ENCODE measurements at places on chromosomes 7 and 10. TPM values are rescaled to one million over a fixed set of nuclear protein-coding genes. Genes with fewer than 3 reads are reported as not detected.
A peak's percentile ranks its signal among the peaks of the same experiment; 100 is the strongest.

DNA sequence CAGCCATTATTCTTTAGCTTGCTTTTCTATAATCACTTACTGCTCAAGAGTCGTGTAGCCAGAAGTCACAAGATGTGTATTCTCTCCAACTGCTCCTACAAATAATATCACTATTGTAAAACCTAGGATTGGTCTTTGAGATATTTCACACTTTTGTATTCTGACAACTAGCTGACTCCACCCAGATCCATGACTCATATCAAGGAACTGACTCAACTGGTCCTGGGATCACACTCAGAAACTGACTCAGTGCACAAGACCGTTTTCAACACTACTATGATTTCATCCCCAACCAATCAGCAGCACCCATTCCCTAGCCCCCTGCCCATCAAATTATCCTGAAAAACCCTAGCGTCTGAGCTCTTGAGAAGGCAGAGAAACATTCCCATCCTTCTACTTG lies 56.5 kb upstream of the ORC5 start:
- DNase-seq, result no peak

GRCh38 chr10:91632671-91633550 lies at the start of gene PPP1R3C:
TSS of gene PPP1R3C (minus strand) at chr10:91633071. CDS start at chr10:91632969, 102 bp downstream.
- peak; percentile 97 for DNase-seq

- DNase-seq, result no peak
Observed at GRCh38 chr10:128498746-128499145, 372.5 kb upstream of the MKI67 start.

GRCh38 chr10:124143721-124144120 lies 50.3 kb upstream of the CHST15 start:
- no peak for DNase-seq

- DNase-seq, result no peak
Observed at GRCh38 chr7:159023206-159023605, 121.5 kb downstream of the VIPR2 start.

GRCh38 chr10:116668446-116668845 lies 47.7 kb downstream of the PNLIPRP2 start:
- no peak for DNase-seq

Gene GAD2
- 2.2 TPM for total RNA-seq

DNA sequence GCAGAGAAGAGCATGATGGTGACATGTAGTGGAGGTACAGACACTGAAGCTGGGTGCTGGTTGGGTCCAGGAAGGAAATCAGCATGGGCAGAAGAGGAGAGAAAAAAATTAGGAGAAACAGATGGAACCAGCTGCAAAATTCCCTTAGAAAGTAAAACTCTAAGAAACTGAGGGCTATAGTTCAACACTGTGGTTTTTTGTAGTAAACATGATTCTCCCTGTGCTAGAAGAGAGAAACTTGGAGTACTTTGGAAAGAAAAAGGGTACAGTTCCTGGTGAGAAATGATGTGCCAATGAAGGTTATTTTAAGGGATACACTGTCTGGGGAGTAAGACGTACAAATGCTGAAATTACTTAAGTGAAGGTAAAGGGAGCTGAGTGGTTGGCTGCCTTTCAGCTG lies 181.5 kb upstream of the HPS1 start:
- no peak for DNase-seq

DNA sequence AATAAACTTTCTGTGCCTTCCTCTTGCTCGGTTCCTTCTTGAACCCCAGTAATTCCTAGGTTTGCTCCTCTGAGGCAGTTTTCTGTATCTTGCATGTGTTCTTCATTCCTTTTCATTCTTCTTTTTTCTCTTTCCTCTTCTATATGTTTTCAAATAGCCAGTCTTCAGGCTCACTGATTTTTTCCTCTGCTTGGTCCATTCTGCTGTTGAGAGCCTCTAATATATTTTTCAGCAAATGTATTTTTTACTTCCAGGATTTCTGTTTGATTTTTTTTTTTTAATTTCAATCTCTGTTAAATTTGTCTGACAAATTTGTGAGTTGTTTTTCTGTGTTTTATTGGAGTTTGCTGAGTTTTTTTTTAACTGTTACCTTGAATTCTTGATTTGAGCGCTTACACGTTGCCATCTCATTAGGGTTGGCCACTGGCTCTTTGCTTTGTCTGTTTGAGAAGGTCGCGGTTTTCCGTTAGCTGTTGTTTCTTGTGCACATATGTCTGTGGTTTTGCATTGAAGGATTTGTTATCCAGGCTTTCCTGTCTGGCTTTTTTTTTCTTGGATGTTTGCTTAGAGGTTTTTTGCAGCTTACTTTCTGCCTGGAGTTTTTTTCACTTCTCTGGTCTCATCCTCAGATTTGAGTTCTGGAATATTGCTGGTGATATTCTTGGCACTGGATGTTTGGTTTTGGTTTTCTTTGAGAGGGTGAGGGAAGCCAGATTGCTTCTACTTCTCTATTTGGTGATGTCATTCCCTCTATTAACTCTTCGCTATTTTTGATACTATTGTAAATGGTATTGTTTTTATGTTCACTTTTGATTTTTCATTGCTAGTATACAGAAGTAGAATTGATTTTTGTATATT lies 12.7 kb downstream of the SPRN start:
- DNase-seq, result no peak

Gene STAG3
- 1.9 TPM for total RNA-seq

DNA sequence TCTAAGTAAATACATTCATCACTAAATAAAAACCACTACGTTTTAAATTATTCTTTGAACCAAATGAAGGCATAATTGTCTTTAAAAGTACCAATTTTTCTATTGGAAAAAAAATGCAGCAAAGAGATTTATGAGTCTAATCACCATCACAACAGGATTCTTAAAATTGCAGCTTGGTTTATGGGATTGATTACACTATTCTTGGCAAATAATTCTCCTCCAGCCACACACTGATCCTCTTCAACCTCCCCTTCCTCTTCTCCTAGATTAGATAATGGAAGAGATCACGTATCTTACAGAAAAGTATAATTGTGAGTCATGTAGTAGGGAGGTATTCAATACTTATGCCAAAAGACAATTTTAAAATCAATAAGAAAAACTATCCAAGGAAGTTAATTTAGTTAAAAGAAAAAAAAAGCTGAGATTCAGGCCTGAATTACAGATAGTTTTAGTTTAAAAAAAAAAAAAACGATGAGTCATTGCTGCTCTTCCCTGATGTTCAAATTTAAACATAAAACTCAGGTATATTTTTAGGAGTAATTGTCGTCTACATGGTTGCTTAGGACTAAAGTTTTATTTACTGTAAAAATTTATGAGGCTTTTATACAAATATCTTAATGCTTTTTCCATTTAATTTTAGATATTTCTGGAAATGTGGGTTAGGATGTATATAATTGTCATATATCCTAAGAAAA lies 133.7 kb upstream of the CDK1 start:
- DNase-seq, result no peak
